ENCODE measurements at places on chromosomes 16 and 17.

- no peak for DNase-seq
These were observed at the start of gene SPPL2C for GRCh38 chr17:45844695-45845375. Gene SPPL2C, plus strand, starts transcription at chr17:45844881. Its CDS starts 26 bp downstream, at chr17:45844907.

DNA sequence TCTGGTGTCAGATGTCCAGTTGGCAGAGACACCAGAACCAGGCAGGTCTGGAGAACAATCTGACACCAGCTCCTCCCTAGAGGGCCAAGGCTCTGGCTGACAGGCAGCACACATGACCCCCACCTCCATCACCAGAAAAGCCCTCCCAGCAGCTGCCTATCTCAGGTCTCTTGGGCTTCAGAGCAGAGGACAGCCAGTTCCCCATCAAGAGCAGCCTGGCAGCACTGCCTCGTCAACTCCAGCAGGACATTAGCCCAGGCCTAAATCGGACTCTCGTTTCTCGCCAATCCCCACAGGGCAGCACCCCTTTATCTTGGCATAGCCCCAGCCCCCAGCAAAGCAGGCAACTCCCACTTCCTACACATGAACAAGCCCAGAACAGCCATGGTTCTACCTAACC is 4.4 kb downstream of the JUP start:
- no peak for DNase-seq

DNA sequence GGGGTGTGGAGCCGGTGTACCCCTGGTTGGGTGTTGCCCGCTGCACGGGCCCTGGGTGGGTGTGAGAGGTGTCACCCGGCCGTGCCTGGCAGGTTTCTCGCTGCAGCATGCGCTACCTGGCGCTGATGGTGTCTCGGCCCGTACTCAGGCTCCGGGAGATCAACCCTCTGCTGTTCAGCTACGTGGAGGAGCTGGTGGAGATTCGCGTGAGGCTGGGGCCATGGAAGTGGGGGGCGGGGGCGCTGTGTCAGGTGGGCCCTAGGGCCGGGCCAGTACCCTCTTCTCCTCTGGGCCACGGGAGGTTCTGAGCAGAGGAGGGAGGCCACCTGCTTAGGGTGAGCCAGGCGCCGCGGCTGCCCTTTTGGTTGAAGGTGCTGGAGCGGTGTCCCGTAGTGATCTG is 13.4 kb downstream of the DEF8 start:
- DNase-seq: no peak

DNA sequence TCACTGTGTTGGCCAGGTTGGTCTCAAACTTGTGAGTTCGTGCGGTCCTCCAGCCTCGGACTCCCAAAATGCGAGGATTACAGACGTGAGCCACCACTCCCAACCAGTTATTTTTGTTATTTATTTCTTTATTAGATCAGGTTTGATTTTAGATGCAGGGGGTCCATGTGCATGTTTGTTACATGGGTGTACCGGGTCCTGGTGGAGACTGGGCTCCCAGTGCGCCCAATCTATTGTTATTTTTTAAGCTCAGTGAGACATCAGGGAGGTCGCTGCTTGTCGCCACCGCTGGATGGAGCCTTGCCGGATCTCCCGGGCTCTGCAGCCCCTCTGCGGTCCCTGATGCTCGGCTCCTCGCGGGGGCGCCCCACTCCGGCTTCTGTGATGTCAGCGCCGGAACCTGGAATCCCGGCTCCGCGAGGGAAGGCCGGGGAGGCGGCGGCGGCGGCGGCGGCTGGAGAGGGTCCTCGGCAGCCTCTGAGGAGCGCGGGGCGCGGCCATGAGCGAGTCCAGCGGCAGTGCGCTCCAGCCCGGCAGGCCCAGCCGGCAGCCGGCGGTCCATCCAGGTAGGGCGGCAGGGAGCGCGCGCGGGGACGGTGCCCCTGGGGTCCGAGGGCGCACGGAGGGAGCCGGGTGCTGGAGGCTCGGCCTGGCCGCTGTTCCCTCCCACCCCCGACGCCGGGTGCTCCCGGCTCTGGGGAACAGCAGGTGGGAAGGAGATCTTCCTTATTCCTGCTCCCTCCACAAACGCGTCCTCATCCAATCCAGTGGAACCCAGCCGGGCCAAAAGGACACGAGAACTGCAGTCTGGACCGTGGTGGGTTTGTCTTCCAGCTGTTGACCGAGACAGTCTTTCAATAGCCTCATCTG is at the start of gene TMC7:
Gene TMC7 (plus strand): TSS at position 370 of the 870 bp plus-strand sequence. CDS start 130 bp downstream, at position 500.
- DNase-seq: peak; percentile 78

DNA sequence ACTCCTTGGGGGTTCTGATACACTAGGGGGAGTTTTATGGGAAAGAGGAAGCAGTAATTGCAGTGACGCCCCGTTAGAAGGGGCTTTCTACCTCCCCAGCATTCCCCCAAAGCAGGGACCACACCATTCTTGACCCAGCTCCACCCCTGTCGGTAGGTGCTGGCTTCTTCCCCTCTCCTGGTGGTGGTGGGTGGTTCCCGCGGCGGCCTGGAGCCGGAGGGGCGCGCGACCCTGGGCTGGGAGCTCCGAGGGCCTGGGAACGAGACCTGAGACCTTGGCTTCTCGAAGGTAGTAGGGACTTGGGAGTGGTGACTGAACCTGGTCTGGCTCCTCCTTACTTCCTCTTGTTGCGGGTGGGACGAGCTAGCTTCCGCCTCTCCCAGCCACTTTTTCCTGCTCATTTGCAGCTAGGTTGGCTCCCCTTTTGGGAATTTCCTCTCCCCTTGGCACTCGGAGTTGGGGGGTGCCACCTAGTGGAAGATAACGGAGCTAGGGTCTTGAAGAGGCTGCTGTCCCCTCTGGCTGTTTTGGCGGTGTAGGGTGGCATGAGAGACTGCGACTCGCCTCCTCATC is 438 bp downstream of the GRN start:
- DNase-seq: peak; percentile 28

DNA sequence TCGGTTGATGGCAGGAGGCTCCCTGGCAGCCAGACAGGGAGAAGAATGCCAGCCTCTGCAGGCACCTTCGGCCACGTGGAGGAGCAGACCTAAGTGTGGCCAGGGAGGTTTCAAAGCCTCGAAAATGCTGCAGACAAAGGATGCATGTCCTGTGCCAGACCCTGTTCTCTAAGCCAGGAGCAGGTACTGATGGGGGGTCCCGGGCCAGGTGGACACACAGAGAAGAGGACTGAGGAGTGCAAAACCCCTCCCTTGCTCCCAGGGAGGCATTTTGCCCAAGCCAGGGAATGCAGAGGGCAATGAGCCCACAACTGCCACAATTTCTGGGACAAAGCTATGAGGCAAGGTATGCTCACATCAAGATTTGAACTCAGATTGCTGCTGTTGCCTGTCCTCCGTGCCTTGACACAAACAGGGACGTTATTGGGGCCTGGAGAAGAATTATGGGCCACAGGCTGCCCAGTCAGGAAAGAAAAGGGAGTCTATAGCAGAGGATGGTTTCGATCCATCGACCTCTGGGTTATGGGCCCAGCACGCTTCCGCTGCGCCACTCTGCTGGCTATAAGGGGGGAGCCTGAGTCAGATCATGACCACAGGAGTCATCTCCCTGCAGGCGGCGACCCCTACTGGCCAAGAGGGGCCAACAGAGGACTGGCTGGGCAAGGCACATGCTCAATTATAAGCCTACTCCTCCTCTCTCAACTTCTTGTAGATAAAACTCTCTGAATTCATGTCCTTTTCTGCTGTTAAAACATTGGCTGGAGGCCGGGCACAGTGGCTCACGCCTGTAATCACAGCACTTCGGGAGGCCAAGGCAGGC is 25.1 kb upstream of the FOXK2 start:
- DNase-seq: peak; percentile 96

DNA sequence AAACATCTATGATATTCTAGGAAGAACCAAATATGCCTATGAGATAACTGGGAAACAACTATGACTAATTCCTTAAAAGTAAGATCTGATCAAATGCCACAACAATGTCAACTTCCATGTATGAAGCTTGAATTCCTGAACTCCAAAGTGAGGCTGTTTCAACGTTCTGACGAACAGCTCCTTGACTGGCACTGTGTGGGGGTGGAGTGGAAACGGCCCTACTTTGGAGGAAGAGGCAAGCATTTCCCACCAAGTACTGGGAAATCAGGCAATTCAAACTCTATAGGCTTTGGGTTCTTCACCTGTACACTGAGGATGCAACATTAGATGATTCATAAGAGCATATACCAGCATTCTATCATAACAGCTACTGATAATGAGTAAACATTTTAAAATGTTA is 187.2 kb downstream of the CDK5R1 start:
- no peak for DNase-seq

GRCh38 chr17:62062302-62062701 is 2.8 kb downstream of the MED13 start:
- DNase-seq: no peak

DNA sequence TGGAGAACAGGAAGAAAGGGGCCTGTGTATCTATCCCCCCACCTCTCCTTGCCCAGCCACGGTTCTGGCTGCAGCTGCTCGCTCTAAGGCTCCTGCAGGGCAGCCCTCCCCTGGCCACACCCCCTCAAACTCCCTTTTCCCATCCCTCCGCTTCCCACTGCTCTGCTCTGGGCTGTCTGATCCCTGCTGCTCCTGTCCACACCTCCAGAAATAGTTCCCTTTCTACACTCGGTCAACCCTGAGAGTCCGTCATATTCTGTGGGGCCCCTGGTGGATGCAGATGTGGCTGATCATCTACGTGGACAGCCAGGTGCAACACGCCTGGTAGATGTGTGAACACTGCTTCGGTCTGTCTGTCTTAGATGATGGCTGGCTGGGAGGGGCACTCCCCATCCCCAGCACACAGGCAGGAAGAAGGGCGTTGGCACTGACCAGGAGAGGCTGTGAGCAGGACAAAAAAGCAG is 19.3 kb upstream of the KRT19 start:
- DNase-seq: no peak

All from T1000 (cell line).